ENCODE measurements at places on chromosomes 7 and 10.

DNA sequence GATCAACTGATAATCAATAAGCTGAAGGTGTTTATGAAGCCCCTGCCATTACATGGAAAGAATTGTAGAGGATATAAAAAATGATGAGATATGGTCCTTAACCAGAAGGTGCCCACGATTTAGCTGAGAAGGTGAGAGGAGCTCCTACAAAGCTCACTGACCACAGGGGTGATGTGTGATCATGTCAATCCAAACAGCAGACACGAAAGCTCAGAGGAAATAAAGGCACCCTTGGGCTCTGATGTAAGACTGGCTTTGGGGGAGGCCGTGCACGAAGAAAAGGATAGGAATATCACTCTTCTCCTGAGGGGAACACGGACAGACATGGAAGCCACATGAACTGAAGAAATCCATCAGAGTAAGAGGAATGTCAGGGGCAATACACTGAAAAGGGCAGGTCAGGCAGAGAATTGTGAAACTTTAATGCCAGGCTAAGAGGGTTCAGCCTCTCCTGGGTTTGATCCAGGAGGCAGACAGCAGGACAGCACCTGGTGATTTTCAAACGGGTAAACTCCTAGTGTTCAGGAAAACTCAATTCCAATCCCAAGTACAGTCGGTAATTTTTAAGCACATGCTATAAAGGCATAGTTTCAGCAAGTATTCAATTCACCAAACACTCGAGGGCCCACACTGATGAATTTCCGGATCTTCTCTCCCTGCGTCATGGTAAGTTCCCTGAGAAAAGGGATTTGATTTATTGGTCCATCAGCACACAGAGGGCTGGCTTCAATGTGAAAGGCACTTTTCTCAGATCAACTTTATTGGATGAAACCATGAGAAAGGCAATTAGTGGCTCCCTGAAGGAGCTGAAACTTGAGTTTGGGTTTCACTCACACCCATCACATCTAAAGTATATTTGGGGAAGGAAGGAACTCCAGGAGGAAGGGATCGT lies 163.8 kb downstream of the PRPF18 start:
- DNase-seq, result no peak

DNA sequence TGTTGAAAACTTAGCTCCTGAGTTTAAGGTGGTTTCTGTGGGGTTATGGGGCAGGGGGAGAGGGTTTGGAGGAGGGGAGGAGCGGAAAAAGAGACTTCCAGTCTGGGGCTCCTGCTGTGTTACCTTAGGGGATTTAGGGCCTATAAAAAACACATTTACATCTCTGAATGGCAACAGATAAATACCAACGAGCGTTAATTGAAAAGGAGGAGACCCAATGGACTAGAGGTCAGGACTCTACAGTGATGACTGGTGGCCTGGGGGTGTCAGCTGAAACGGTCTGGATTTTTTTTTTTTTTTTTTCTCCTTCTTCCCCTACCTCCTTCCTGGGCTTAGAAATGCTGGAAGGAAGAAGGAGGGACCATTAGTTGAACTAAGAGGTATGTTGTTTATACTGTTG lies 47.4 kb downstream of the AUTS2 start:
- no peak for DNase-seq

GRCh38 chr10:89535171-89536012 lies at the start of gene SLC16A12:
Gene SLC16A12 (minus strand): TSS chr10:89535594. CDS start chr10:89462578, 73,016 bp downstream.
- peak; percentile 79 for DNase-seq

DNA sequence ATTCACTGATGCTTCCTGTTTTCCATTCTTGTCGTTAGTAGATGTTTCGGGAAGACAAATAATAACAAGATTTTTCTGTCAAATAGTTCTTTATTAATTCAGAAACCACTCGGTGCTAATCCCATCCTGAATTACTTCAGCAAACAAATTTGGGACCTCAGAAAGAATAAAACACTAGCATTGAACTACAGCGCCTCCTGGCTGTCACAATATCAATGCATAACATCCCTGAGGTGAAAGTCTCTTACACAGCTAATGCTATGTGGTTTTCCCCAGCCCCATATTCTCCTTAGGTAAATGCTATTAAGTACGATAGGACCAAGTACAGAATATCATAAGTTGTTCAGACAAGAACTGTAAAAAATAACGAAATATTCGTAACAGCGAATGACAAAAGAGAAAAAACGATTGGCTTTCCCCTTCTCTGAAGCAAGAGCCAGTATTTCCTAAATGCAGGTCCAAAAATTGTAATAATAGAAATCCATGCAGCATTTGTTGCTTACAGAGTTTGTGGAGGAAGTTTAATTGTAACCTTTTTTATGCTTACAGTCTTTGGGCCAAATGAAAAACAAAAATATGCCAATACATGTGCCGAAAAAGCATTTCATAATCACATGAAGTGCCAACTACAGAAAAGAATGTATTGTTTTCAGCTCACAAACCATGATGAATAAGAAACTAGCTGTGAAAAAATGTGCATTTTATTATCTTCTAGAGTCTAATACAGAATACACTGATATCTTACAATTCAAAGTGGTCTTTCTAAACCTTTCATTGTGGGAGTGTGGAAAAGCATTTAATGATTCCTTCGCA lies 47.3 kb downstream of the MYPN start:
- no peak for DNase-seq

GRCh38 chr10:46523119-46523961 lies 33.1 kb downstream of the GPRIN2 start:
- DNase-seq, result no peak

GRCh38 chr10:122565766-122566206 lies 5.2 kb downstream of the DMBT1 start:
- DNase-seq, result peak; percentile 52

GRCh38 chr7:123126691-123127090 lies 73.1 kb downstream of the SLC13A1 start:
- no peak for DNase-seq

DNA sequence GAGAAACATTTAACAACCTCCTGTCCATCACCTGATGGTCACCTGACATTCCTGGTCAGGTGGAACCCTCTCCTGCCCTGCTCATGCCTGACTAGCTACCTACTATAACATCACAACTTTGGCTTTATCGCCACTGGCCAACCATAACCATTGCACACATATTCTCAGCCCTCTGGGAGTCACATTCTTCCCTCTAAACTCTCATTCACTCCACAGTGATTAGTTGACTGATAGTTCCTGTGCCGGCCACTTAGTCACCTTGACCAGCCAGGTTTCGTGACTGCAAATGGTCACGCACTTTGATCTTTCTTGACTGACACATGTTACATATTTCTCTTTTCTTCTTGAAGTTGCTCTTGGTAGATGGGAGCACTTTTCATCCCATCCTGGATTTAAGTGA lies 50.1 kb downstream of the GNAI1 start:
- DNase-seq, result no peak

GRCh38 chr10:131035779-131036178 lies 275.7 kb downstream of the TCERG1L start:
- DNase-seq, result no peak

GRCh38 chr7:88775838-88776237 lies 16.3 kb downstream of the ZNF804B start:
- no peak for DNase-seq

- DNase-seq, result no peak
These were observed 75.5 kb downstream of the ARHGAP22 start for GRCh38 chr10:48529331-48529730.

DNA sequence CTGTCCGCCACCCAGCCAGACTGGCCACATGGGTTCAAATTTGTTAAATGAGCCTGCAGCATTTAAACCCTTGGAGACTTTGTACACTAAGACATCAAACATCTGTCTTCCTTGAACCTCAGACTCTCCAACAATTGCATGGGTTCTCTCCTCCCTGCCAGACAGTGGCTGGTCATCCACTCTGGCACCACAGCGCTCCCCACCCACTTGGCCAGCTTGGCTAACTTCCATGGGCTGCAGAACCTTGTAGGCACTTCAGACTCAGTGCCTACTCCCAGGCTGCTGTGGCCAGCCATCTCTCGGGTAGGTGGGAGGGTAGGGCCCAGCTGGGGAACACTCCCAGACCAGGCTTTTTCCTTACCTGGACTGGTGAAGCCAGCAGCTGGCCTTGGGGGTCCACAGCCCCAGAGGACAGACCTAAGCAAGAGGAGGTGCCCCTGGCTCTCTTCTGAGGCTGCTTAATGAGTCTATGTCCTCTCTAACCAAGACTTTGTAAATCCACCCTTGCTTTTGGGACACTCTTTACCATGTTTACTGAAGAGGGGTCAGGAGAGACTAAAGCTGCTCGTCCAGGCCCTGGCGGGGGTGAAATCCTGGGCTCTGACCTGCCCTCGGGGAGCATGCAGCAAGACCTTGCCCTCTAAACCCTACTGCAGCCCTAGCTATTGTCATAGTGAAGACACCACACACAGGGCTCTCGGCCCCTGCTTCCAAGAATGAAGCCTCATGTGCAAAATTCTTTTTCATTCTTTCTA lies 82.7 kb downstream of the ARHGAP22 start:
- no peak for DNase-seq

- DNase-seq, result no peak
These were observed 224.9 kb downstream of the SKIDA1 start for GRCh38 chr10:21300551-21300950.

- no peak for DNase-seq
These were observed 17.6 kb downstream of the HTRA1 start for GRCh38 chr10:122478971-122479370.

DNA sequence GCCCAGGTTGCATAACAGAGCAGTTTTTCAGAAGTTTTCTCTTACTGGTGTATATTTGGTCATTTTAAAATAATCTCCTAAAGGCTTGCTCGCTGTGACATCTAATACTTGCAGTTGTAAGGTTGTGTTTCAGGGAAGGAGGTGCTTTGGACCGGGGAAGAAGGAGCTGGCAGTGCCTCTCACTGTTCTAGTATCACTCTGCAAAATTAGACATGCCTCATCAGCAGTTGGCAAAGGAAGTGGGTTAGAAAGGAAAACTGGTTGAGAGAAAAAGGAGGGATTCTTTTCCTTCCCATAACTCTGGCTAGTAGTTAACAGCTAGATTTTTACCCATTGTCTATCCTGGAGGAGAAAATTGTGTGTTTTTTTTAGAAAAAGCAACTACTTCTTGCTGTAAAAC lies 34.8 kb downstream of the CUL1 start:
- DNase-seq, result no peak

DNA sequence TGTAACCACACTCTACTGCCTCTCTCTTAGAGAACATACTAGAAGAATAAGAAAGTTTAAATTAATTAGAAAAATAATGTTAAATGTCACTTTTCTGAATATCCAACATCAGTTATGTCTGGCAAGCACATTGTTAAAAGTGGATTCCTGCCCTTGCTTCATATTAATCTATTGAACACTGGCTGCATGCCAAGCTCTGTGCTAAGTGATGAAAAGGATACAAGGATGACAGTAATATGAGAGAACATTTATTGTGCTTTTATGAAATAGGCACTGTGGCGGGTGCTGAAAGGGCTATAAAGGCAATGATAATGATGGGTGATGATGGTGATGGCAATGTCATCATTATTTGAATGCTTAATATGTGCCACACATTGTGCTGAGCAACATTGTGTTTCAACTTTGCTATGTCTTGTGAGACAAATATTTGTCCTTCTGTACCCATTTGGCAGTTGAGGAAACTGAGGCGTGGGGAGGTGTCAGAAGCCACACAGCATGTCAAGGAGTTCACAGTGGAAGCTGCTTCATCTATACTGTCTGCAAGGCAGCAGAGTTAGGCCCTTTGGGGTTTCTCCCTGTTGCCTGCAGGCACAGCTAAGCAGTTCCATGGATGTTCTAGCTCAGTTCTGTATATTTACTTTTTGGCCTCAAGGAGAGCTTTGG lies 64.2 kb upstream of the RAPGEF5 start:
- DNase-seq, result no peak

GRCh38 chr7:36238138-36238537 lies 85.1 kb downstream of the EEPD1 start:
- DNase-seq, result no peak

DNA sequence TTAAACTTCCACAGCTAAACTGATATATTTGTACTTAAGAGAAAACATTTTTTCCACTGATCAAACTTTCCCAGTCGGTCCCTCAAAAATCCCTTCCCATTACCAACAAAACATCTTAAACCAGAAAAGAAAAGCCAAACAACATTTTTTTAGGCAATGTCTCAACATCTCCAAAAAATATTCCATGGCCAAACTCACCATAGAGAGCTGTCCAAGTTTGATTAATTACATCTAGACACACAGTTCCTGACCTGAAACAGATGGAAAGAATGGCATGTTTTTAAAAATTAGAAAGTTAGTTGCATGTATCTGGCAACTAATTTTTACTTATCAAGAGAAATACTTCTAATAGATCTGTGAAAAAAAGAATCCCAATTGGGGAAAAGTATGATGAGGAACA lies 95.4 kb downstream of the UBE2H start:
- no peak for DNase-seq

DNA sequence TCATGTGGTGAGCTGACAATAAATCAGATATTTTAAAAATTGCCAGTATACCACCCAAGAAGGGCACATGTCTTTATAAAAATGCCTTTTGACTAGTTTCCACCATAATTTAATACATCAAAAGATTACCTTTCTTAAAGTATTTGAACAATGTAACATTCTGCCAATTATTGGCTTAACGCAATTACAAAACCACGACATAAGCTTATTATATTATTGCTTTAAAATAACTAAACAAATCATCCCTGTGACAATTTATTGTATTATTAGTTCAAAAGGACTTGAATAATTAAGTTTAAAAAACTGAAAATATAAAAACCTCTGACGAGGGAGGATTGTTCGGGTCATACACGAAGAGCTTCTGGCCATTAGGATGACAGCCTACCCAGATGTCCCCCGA lies 9.6 kb upstream of the PON3 start:
- no peak for DNase-seq

DNA sequence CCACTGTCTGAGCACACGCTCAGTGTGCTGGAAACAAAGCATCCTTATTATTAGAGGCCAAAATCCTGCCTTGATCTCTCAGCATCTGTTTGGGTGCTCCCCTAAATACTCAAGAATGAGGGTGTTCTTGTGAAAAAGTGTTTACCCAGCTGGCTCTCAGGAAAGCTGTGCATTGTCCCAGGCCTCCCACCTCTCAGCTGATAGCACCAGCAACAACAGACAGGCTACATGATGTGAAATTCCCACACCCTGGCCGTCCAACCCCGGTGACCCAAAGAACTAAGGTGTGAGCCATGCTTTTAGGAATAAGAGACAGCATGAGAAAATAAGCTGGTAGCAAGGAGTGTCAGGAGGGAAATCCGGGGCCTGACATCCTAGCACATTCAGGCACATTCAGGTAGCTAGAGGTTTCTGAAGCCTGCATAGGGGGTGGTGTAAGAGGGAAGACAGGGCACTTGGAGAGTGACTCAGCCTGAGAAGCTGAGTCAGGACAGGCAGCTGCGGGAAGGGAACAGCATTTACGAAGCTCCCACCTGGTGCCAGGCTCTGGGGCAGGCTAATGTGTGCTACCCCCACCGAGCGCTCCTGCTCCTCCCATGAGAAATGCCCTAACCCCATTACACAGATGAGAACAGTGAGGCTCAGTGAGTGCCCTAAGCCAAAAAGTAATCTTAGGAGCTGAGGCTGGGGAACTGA lies 205.6 kb downstream of the GRID1 start:
- no peak for DNase-seq

- no peak for DNase-seq
These were observed 7.4 kb downstream of the ARL4A start for GRCh38 chr7:12694817-12695216.

GRCh38 chr7:81682873-81683272 lies 87.0 kb downstream of the HGF start:
- no peak for DNase-seq

Measured in right kidney (tissue), 9 donors.